ENCODE measurements at places on chromosomes 4 and X. TPM values are rescaled to one million over a fixed set of nuclear protein-coding genes. Genes with fewer than 3 reads are reported as not detected.

- DNase-seq = peak; percentile 40
Observed at GRCh38 chrX:135973025-135973547, 702 bp downstream of the MMGT1 start.

GRCh38 chrX:31500921-31501320, 429.1 kb upstream of the FTHL17 start:
- DNase-seq = no peak

ITIH6 gene
- not detected for total RNA-seq

MAGEC1 gene
- total RNA-seq = not detected

EFHC2 gene
- total RNA-seq = not detected

GRCh38 chr4:84221704-84222103, 277.4 kb downstream of the NKX6-1 start:
- no peak for DNase-seq

DNA sequence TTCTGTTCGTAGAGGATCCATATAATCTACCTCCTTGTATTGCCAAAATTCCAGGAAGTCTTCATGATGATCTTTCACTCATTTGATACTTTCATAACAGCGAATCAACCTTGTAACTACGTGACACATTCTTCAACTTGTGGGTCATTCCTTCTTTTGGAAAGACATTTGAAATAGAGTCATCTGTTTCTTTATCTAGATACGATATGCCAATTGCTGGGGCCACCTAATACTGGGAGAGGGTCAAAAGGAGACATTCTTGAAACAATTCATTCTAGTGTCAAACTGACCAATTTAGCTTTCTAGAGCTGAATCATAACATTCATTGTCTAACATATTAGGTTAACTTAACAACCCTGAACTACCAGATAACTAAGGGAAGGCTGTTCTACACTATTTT, 62.9 kb upstream of the SMAD1 start:
- DNase-seq = no peak

DNA sequence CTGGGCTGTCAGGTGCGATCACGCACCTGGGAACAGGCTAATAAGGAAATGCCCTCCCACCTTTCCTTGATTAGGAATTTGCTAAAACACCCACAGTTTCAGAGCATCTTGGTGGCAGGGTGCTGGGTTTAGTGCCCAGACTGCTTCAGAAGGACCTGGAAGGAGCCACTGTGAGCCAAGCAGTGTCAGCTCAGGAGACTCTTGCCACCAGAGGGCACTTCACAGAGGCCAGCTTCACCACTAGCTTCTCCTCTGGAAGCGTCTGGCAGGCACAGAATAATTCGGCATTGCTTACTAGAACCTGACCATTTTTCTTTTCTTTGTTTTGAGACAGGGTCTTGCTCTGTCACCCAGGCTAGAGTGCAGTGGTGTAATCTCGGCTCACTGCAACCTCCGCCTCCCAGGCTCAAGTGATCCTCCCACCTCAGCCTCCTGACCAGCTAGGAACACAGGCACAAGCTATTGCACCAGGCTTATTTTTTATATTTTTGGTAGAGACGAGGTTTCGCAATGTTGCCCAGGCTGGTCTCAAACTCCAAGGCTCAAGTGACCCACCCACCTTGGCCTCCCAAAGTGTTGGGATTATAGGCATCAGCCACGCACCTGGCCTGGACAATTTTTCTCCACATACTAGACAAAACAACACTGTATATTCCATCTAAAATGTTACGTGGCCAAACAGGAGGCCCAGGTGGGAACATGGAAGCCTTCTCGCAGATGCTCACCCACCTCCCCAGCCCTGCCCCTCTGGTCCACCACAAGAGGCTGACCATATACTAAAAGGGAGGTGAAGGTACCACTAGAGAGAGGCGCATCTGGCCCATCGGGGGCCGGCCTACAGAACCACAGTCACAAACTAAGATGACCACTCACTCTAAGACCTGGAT, 14.1 kb downstream of the NOP14 start:
- DNase-seq = no peak

GRCh38 chr4:40908702-40909362, 159.1 kb downstream of the NSUN7 start:
- peak; percentile 94 for DNase-seq

DNA sequence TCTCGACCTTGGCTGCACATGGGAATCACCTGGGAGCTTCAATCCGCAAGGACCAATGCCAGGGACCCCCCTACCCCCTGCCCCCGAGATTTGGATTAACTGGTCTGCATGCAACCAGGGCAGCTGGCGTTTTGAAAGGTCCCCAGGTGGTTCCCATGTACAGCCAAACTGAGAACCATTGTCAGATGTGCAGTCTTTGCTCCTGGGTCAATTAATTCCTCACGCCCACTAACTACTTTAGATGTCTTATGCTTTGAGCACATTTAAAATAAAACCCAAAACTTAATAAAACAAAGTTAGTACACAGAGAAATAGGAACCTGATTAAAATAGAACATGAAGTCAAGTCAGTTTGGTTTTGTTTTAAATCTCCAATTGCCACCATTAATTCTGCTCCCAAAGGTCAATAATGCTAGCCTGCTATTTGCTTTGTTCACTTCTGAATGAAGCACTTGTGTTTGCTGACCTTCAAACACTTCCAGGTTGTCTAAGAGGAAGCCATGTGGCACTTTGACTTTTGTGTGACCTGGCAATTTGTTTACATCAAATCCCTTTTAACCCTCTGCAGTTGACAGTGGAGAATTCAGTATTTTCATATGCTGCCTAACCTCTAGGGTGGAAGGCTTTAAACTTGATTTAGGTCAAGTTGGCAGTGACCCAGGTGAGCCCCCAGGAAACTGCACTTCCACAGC, 27.2 kb upstream of the TMSB4X start:
- DNase-seq = no peak

FAM53A gene
- total RNA-seq = 1.4 TPM

PRDM8 gene
- 1.2 TPM for total RNA-seq

GRCh38 chrX:70664726-70665125, 220.1 kb downstream of the DLG3 start:
- peak; percentile 39 for DNase-seq

DNA sequence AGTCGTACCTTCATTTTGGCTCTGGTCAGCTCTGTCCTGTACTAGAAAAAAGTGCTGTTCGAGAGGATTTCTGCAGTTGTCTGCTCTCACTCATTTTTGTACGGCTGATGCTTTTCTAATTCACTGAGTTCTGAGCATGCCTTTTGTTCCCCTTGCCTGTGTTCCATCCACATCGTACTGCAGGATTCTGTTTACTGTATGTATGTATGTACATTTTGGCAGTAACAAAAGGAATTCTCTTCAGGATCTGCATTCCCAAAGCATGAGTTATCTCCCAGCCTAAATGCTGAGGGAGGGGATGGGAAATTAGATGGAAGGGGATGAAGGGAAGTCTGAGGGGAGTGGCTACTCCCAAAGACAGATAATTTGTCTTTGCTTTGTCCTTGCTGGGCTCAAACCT, 87.6 kb downstream of the GBA3 start:
- DNase-seq = no peak

NWD2 gene
- not detected for total RNA-seq

- DNase-seq = peak; percentile 53
Observed at GRCh38 chrX:47662144-47662657, 3.2 kb upstream of the UXT start.

EXOC1L gene
- not detected for total RNA-seq

IL15 gene
- total RNA-seq = 1.2 TPM

GRCh38 chr4:184826691-184827270, 1.0 kb upstream of the ACSL1 start:
- DNase-seq = no peak

DNA sequence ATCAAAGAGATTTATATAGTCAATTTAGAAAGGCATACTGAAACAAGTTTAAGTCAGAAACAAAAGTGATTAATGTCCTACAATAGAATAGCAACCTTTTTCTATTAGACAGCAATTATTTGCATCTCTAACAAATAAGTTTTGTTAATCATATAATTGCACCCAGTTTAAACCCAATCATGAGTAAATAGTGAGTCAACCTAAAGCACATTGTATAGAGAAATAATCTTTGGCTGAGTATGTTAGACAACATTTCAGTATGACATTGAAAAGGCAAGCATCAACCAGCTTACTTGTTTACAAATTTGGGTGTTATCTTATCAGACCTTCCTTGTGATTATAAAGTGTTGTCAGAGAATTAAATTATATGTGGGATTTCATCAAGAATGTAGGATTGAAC, 209.5 kb downstream of the IL15 start:
- DNase-seq = no peak

BEX5 gene
- total RNA-seq = not detected

DNA sequence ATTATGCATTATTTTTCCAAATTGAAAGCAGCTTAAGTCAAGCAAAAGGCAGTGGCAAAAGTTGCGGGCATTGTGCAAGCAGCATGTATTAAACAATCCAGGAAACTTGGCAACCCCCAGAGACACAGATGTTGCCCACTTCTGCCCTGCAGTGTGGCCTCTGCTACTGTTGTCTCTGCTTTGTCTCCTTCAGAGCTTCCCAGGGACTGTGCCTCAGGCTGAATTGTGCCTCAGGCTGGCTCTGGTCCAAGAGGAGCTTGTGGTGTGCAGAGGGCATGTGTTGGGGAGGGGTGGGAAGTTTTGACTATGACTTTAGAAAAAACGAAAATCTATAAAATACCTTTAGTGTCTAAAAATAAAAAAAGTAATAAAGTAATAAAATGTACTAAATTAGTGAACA, 201.4 kb downstream of the CCSER1 start:
- peak; percentile 3 for DNase-seq

- DNase-seq = no peak
Observed at GRCh38 chrX:111503485-111503993, 7.9 kb upstream of the SERTM2 start.

GRCh38 chr4:14916554-14917297, 85.6 kb upstream of the CPEB2 start:
- DNase-seq = peak; percentile 53

DNA sequence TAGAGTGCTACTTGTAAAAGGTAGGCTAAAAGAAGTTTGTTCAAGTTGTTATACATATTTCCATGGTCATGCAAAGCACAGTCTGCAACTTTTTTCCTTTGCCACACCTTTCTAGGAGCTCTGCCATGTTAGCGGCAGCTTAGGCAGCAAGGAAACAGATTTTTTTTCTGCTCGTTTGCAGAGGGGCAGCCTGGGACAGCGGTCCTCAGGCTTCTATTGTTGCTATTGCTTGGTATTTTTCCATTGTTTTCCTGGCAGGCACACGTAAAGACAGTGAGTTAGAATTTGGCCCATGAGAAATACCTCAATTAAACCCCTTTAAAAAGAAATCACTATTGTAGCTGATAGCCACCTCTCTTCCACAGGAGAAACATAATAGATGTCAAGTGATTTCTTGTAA, 391.4 kb downstream of the SH2D1A start:
- no peak for DNase-seq

TNIP3 gene
- total RNA-seq = 0.22 TPM

GRCh38 chr4:165118256-165118909, 5.7 kb upstream of the TMEM192 start:
- DNase-seq = no peak

DNA sequence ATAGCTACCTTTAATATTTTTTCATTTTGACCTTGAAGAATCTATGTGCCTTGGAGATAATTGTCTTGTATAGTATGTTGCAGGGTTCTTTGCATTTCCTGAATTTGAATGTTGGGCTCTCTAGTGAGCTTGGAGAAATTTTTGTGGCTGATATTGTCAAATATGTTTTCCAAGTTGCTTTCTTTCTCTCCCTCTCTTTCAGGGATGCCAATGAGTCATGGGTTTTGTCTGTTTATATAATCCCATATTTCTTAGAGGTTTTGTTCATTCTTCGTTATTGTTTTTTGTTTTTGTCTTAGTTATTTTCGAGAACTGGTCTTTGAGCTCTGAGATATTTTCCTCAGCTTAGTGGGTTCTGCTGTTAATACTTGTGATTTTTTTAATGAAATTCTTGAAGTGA, 20.7 kb downstream of the RAB40AL start:
- no peak for DNase-seq

GRCh38 chr4:102862016-102862415, 6.8 kb upstream of the CISD2 start:
- DNase-seq = no peak

GRCh38 chr4:155742310-155743015, 16.4 kb upstream of the GUCY1B1 start:
- no peak for DNase-seq

GRCh38 chr4:85496126-85496849, 21.3 kb downstream of the ARHGAP24 start:
- peak; percentile 17 for DNase-seq
